ENCODE measurements at places on chromosomes 1 and 21.

DNA sequence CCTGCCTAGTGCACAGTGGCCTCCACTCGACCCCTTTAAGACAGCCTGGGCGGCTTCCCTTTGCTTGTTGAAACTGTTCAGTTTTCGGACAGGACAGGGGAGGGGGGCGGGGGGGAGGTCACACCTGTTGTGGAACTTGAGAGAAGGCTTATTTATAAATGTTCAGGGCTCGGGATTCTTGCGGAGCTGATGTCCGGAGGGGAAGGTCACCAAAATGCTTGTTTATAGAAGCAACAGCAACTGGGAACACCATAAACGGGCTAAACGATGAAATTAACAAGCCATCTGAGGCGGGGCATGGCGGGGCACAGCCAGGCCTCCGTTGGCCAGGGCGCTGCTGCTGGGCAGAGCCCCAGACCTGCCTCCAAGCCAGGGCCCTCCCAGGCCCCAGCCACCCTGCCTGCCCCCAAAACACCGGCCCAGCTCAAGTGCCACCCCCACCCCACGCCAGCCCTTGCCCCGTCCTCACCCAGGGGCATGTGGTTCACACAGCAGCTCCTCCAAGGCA is 59.8 kb upstream of the CASZ1 start:
- DNase-seq: no peak

GRCh38 chr1:206524739-206525364 is 17.5 kb downstream of the RASSF5 start:
- DNase-seq: no peak

DNA sequence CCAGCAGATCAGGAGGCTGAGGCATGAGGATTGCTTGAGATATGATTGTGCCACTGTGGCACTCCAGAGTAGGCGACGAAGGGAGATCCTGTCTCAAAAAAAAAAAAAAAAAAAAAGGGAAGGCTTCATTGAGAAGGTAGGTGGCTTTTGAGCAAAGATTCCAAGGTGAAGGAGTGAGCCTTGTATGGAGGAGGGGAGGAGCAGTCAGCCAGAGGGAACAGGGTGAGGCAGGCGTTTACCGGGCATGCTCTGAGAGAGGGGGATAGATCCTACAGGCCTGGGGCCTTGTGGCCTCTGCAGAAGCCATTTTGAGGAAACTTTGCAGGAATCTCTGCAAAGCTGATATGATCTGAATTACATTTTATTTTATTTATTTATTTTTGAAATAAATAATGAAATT is 5.1 kb upstream of the HDAC1 start:
- no peak for DNase-seq

DNA sequence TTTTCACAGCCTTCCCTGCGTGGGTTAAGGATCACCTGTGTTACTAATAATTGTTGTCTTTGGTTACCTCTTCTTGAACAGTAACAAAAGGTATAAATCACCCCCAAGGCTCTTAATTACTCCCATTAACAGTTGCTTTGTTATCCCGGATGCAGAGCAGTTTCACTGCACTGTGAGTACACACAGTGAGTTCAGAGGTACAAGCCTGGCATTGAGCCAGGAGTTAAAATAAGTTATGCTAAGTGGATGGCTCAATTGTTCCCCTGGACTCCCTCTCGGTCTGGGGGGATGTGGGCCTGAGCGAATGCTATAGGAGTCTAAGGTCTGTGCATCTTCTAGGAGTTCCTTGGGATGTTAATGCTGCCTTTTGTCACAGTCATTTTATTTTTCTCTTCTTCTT is 258.3 kb downstream of the ATG4C start:
- DNase-seq: no peak

GRCh38 chr1:216055004-216055403 is 368.2 kb downstream of the USH2A start:
- no peak for DNase-seq

- DNase-seq: no peak
These were observed 25.7 kb upstream of the C1orf174 start for GRCh38 chr1:3925762-3926161.

GRCh38 chr21:33642896-33643657 is 776 bp downstream of the ITSN1 start:
- peak; percentile 10 for DNase-seq

DNA sequence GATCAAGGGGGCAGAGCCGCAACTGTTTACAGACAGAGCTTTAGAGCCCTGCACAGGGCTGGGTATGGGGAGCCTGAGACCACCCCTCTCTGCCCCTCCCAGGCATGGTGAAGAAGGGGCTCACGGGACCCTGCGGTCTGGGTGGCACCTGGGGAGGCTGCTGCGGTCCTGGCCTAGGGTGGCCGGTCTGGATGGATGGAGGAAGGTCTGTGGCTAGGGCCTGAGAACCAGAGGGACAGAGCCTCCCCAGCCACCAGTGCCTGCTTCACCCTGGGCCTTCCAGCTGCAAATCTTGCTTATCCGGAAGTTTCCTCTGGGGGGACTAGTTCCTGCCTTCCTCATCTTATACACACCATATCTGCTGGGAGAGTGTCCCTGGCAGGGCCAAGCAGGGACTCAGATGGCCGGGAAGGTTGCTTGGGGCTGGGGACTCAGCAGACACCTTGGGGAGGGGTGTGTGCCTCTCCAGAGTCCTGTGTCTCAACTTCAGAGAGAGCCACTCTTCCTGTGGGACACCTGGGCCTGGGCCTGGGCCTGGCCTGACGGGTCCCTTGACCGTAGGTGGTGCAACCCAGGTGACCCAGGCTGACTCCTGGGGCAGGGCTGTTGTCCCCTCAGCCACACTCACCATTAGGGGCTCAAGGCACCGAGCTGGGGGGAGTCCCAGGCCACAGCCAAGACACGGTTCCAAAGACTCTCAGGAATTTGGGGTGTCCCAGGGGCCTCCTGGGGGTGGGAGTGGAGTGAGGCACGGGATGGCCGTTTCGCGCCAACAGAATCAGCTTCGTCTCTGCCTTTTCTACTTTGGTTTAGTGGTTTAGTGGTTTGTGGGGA is 52.0 kb upstream of the ACTRT2 start:
- DNase-seq: no peak

DNA sequence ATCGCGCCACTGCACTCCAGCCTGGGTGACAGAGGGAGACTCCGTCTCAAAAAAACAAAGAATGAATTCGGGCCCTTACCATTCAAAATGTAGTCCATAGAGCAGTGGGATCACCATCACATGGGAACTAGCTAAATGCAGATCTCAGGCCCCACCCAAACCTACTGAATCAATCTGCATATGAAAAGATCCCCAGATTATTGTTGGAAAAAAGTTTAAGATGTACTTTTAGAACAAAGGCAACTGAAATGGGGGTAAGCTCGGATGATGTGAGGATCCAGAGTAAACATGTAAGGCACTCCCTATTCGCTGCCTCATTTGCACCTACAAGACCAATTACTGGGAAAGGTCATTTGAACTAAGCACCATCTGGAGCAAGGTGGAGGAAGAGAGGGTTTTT is 803 bp upstream of the FLAD1 start:
- no peak for DNase-seq

GRCh38 chr1:55820501-55820900 is 605.3 kb upstream of the USP24 start:
- no peak for DNase-seq

DNA sequence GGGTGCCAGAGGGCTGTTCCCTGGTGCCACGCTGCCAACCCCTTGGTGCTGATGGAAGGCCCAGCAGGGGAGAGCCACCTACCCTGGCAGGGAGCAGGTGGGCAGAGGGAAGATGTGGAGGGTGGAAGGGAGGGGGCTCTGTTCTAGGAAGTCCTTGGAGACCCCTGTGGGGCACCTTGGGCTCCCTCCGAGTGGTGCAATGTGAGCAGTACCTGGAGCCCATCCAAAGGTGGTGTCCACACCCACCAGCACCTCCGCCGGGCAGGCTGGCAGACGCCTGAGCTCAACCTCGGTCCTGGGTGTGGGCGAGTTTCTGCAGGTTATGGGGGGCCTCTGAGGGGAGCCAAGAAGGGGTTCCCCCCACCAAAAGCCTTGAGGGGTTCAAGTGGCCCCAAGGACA is 11.3 kb upstream of the DNMT3L start:
- no peak for DNase-seq

- no peak for DNase-seq
These were observed 54.8 kb downstream of the GLIS1 start for GRCh38 chr1:53683986-53684740.

- no peak for DNase-seq
These were observed 96.7 kb downstream of the GALNT2 start for GRCh38 chr1:230163719-230164118.

GRCh38 chr1:44700573-44700972 is 26.1 kb downstream of the ARMH1 start:
- DNase-seq: no peak

GRCh38 chr1:10484521-10484920 is 9.8 kb downstream of the PEX14 start:
- DNase-seq: no peak

GRCh38 chr1:218361298-218362065 is 16.3 kb downstream of the TGFB2 start:
- no peak for DNase-seq
